ENCODE measurements at places on chromosomes 3 and 15.

DNA sequence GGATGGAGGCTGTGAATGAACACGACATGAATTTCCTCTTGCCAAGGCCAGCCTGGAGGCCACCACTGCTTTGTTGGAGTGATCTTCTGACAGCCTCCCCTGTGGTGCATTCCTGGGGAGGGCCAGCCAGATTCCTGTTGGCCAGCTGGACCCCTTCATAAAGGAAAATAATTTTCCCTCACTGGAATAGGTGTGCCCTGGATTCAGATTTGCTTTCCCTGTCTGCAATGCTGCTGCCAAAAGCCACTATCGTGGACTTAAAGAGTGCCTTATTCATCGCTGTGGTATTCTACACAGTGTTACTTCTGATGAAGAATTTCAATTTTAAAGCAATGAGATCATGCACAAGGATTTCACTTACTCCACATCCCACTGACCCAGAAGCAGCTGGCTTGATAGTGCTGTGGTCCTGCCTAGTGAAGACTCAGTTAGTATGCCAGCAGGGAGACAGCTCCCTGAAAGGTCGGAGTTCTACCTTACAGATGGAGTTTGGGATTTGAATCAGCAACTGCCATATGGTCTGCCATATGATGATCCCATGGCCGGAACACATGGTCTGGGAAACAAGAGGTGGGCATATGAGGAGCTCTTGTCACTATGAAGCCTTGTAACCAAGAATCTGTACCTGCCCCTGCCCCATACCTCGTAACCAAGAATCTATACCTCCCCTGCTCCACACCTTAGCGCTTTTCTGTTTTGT, 145.2 kb downstream of the KLF13 start:
- DNase-seq, result no peak

- no peak for DNase-seq
Measured at GRCh38 chr3:111785034-111785433, 74.0 kb upstream of the PHLDB2 start.

- DNase-seq, result no peak
Measured at GRCh38 chr3:175432376-175433025, 573.4 kb downstream of the NAALADL2 start.

- no peak for DNase-seq
Measured at GRCh38 chr3:83941990-83942745, 1016.6 kb upstream of the CADM2 start.

- DNase-seq, result no peak
Measured at GRCh38 chr15:68894208-68894607, 36.1 kb upstream of the SPESP1 start.

- no peak for DNase-seq
Measured at GRCh38 chr3:22714749-22715148, 488.4 kb upstream of the UBE2E2 start.

DNA sequence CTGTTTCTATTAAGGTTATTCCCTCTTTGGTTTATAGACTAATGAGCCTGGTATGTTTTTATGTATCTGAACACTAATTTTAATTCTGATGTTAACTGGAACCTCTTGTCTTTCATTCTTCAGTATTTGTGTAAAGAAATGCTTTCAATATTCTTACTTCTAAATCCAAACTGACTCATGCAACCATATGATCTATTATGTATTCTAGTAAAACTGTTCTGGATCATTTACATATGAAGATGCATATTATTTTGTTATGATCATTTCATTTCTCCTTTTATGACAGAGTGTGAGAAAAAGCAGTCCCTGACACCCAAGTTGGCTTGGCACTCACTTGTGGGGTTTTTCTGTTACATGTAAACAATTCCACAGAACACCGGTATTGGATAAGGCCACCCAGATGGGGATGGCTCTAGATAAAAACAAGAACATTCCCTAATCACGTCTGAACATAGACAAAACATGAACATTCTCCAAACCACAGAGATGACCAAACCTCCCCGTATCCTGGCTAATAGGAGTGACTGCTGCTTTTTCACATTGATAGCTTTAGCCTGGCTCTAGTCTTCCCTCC, 72.2 kb upstream of the EPHB3 start:
- DNase-seq, result no peak

GRCh38 chr3:123711356-123711755, 126.5 kb upstream of the HACD2 start:
- no peak for DNase-seq

GRCh38 chr3:39208463-39209055, 16.2 kb upstream of the XIRP1 start:
- peak; percentile 63 for DNase-seq

DNA sequence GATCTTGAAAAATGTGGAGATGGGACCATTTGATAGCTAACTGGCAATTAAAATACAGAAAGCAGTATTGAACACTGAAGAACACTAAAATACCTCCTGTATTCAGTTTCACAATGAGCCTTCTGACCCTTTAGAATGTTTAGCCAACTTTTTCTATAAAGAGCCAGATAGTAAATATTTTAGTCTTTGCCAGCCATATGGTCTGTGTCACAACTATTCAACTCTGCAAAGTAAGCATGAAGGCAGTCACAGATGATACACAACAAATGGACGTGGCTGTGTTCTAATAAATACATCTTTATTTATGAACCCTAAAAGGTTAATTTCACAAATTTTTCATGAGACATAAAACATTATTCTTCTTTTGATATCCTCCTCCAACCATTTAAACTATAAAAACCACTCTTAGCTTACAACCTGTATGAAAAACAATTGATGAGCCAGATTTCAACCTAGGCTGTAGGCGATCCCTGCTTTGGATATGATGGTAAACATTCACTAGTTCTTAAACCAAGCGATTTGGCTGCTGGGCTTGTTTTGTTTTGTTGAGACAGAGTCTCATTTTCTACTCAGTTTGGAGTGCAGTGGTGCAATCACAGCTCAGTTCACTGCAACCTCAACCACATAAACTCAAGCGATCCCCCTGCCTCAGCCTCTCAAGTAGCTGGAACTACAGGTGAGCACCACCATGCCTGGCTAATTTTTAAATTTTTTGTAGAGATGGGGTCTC, 13.6 kb upstream of the CSPG5 start:
- DNase-seq, result no peak

DNA sequence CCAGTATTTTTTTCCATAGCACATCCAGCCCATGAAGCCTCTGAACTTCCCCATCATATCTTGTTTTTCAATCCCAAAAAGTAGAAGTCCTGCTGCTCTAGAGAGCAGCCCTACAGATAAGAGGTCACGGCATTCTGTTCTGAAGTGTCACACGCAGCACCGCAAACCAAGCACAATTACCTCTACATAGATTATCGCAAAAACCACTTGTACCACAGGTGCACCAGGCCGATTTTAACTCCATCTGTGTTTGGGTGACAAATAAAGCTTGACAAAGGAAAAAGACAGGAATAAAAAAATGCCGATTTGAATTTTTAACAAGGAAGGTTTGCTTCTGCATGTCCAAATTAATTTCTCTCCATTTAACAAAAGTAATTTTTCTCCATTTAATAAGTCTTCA, 113.7 kb downstream of the MYO5A start:
- no peak for DNase-seq

GRCh38 chr3:123258811-123259420, 57.2 kb downstream of the SEC22A start:
- DNase-seq, result peak; percentile 29

- no peak for DNase-seq
Measured at GRCh38 chr3:39136533-39137434, 16.6 kb downstream of the CSRNP1 start.

- no peak for DNase-seq
Measured at GRCh38 chr3:146036281-146036680, 124.7 kb downstream of the PLOD2 start.

GRCh38 chr15:60994963-60995475, 234.1 kb downstream of the RORA start:
- DNase-seq, result no peak

DNA sequence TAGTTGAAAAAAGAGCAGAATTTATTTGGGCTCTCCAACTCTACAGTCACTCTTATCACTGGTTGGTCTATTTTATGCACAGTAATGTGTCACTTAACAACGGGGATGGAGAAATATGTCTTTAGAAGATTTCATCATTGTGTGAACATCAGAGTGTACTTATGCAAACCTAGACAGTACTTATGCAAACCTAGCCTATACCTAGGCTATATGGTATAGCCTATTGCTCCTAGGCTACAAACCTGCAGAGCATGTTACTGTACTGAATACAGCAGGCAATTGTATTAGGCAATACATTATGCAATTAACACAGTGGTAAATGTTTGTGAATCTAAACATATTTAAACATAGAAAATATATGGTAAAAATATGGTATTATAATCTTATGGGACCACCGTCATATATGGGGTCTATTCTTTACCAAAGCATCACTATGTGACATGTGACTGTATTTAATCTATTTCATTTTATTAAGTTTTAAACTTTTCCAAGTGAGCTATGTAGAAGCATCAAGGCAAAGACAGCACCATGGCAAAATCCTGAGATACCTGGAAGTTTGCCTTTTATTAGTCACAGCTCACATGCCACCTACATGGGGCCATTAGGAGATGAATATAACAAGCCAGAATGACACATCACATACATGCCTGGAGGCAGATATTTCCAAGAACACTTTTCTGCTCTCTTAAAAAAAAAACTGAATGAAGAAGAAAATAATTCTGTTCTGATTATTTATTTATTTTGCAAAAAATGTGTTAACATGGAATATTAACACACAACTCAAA, 537.4 kb downstream of the TUSC7 start:
- DNase-seq, result no peak

DNA sequence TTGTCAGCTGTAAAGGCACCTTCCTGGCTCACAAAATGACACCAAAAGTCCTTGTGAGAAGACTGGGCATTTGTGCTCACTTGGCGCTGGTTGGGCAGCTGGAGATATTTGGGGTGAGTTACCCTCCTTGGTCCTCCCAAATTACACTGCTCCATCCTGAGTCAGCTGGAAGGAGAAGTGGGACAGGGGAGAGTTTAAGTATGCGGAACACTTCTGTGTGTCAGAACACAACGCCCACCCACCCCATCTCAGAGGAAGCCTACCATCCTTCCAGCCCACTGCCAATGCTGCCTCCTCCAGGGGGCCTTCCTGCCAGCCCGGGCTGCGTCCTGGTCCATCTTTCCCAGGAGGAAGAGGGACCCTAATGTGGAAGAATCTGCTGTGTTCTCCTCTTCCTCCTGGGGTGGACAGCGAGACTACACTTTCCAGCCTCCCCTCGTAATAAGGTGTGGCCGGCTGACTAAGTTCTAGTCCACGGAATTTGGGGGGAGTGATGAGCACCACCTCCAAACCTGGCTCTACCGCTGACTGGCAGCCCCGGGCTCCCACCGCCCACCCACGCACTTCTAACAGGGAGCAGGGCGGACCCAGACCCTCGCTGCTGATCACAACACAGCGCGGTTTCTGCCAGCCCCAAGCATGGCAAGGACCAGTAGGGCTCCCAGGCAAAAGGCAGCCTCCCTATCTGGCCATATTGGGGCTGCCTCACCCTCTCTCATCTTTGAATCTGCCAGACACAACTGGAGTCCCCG, 265.0 kb downstream of the XXYLT1 start:
- DNase-seq, result no peak
